ENCODE measurements at places on chromosomes 7 and 10.

- DNase-seq: peak; percentile 75
Measured at GRCh38 chr10:26438534-26439341, 597 bp downstream of the APBB1IP start.

GRCh38 chr7:149797771-149798170 is 24.4 kb upstream of the ZNF467 start:
- DNase-seq: no peak

- no peak for DNase-seq
Measured at GRCh38 chr10:69936091-69936490, 116.6 kb upstream of the MACROH2A2 start.

GRCh38 chr7:31284106-31284505 is 56.4 kb downstream of the NEUROD6 start:
- DNase-seq: no peak

DNA sequence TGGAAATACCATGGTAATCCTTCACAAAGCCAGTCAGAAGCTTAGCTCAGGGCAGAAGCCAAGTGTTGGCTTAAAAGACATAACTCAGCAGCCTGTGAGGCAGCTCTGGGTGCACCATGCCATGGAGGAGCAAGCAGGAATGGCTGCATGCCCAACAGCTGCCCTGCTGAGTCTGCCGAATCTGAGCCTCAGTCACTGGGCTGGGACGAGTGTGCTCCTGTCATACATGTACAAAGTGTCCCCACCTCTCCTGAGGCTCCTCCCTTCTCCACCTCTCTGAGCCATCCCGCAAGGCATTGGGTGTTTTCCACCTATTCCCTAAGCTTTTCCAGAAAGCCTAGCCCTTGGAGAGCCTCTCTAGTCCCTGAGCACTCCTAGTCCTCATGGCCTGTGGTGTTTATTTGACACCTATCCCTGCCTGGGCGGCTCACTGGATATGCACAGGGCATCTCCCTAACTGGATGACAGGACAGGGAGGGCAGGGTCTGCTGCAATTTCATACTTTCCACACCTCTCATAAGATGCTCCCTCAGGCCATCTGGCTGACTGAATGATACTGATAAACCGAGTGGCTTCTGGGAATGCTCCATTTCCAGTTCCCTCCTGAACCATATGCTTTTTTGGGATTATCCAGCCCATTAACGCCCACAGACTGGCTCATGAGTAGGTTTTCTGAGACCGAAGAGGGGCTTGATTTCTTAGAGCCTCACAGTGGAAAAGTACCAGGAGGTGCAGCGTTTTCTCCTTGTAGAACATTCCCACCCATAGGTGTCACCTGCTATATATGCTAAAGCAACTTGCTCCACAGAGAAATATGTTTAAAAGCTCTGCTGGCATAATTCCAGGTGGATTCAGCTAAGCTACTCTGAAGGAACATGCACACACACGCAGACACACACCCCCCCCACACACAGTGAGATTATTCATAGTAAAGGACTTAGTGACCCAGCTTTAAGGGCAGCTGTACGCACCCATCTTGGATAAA is 199.3 kb downstream of the SNX10 start:
- no peak for DNase-seq

DNA sequence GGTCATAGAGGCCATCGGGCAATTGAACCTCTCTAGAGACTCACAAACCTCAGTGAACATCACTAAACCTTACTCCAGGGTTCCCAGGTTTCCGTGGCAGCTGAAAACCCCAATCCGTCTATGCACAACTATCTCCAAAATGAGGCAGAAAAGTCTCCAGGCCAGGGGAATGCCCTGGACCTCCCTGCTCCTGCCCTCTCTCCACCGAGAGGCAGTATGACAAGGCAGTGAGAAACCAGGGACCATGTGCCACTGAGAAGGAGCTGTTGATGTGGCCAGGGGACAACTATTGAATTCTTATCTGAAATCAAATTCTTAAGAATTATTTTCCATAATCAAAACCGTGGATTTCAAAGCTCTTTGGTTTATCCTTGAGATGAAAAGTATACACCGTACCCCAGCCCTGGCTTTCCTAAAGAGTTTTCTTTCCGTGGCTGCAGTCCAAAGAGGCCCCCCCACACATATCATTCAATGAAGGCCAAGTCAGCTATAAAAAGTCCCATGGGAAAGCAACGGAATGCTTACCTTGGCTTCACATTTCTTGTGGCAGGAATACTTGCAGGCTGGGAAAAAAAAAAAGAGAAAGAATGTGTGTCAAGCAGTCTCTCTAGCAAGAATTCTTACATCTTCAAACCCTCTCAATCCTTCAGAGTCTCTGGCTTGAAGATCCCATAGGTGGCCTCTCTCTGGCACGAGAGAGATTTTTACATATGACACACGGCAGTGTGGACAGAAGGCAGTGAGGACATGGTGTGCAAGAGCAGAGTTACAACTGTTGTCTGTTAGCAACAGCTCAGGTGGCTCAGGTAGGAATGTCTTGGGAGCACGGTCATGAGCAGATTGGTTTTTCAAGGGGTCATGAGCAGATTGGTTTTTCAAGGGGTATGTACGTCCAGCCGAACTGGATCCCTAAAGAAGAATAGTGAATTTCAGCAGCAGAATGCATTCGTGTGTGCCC is 75.2 kb downstream of the TNS3 start:
- no peak for DNase-seq

DNA sequence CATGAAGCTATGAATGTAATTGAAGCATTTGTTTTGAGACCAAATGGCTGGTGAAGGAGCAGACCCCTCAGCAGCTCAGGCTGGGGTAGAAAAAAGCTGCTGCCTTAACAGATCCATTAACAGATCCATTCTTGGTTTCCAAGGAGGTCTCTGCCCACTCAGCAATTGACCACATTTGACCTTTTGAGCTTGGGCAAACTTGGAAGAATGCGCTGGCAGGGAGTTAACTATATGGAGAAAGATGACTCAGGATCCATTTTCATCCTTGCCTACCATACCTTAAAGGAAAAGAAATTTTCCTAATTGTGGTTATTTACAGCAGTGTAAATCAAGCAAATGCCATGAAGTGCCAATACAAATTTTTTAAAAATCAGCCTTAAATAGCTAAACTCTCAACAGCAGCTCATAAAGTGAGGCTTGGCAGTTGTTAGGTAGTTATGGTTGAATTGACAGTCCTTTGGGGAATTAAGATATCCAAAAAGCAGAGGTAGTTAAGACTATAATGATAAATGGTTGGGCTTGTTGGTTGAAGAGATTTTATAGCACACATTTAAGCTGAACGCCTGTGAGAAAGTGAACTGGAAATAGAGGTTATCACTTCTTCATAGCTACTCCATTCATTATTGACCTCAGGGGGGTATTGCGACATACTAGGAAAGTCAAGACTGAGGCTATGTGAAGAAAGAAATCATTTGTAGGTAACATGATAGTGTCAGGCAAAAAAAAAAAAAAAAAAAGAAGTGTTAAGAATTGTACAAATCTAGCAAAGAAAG is 83.9 kb downstream of the MKX start:
- no peak for DNase-seq

DNA sequence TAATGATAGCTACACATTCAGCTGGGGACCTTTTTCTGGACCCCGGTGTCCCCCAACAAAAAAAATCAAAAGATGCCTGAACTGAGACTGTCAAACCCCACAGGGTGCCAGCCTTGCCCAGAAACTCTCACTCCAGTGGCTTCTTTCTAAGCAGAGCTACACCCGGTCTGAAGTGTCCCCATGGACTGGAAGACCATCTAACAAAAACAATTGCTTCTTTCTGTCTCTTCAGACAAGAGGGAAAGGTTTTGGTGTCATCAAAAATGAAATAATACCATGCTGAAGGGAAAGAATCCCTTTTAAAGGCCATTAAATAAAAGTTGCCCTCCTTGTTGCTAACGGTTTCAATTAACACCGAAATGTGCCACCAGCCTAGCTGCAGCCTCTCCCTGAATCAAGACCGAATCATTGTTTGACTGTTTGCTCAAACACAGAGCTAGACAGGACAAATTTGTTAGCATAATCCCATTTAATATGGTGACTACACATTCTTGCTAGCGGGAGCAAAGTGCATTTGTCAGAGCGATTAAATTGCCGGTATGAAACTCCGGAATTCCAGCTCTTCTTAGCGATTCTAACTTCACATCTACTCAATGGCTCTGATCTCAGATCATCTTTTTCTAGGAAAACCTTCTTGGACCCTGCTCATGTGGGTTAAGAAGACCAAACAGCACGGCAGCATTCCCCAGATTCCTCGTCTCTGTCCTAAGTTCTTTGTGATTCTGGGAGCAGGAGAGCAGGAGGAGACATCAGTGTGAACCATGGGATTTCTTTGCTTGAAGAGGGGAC is 397.5 kb upstream of the PRKCQ start:
- DNase-seq: no peak

DNA sequence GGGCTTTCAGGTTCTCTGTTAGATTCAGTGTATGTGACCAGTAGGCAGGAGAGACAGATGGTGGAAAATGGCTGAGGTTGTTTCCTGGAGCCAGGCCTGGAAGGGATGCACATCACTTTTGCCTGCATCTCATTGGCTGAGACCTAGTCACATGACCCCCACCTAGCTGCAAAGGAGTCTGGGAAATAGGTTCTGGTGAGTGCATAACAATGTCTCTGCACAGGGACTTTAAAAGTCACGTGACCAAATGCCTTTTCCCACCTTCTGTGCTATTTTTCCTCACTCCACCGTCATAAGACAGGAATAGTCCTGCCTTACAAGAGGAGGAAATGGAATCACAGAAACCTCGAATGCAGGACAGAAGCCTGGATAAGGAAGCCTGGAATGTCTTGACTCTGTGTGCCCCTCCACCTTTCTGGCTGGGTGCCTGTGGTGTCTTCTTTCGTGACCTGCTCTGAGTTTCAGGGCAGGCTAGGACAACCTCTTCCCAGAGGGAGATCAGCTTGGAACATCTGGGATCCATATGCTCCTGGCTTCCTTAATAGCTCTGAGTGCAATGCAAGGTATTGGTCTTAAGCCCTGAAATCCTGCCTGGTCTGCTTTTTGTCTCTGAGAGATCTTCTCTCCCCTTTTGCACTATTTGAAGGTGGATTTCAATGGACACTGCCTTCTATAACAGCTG is 139.9 kb upstream of the ZNF438 start:
- DNase-seq: no peak

DNA sequence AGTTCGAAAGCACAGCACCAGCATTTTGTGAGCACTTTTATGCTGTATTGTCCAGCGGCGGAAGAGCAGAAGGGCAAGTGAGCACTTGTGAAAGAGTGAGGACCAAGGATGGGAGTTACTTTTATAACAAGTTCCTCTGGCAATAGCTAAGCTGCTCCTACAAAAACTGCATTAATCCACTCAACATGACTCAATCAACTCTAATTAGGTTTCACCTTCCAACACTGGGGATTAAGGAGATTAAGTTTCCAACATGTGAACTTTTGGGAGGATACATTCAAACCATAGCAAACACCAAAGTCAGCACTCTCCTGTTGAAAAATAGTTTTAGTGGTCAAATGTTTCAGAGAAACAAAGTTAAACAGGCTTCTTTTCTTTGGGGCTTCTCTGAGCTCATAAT is 844.5 kb downstream of the REEP3 start:
- DNase-seq: no peak

DNA sequence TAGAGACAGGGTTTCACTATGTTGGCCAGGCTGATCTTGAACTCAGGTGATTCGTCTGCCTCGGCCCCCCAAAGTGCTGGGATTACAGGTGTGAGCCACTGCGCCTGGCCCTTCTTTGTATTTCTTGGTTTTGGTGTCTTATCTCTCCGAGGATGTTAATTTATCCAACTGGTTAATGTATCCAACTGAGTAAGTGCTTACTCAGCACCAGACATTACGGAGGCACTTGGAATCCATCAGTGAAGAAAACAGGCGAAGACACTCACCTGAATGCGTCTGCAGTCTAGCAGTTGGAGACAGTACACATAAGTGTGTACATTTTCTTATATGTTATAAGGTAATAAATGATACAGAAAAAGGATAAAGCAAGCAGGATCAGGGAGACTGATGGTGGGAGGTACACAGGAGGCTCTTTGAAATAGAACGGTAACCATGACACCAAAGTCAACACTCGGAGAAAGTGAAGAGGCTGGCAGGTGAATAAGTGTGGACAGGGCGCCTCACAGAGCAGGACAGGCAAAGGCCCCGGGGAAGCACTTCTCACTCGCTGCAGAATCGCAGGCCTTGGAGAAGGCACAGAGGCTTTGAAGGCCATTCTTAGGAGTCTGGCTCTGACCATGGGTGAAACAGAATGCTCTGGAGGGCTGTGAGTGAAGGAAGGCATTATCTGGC is 73.1 kb downstream of the LANCL2 start:
- no peak for DNase-seq

Measured in CD4-positive, alpha-beta T cell treated with Interleukin-12 subunit alpha and Interleukin-12 subunit beta, for 1 hour (primary cell).